Stimulated activated CD8-positive, alpha-beta memory T cell treated with anti-CD3 and anti-CD28 coated beads, Interleukin-4, amount 100 ng/mL, for 24 hours (primary cell): ENCODE measurements at places on chromosomes 4 and X.

GRCh38 chr4:182973511-182973911, 56.3 kb upstream of the DCTD start:
- DNase-seq, result no peak

DNA sequence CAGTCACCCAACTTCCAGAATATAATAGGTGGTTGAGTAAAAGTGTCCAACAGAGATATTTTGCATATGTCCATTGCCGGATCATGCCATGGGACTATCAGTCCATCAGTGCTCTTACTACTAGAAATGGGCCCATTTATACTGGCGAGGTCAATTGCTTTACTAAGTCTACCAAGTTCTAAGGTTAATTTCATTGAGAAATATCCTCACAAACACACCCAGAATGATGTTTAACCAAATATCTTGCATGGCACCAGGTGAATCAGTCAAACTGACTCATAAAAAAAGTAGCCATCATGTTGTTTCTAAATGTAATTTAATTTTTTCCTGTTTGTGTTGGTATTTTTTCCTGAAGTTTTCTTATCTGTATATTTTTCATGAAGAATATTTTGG, 1217.0 kb downstream of the RAPGEF2 start:
- no peak for DNase-seq

GRCh38 chr4:183657564-183657963, 1.4 kb downstream of the RWDD4 start:
- no peak for DNase-seq

- no peak for DNase-seq
Measured at GRCh38 chr4:5082376-5082775, 31.1 kb downstream of the STK32B start.

GRCh38 chr4:185134307-185134869, 8.7 kb upstream of the SLC25A4 start:
- DNase-seq, result no peak

DNA sequence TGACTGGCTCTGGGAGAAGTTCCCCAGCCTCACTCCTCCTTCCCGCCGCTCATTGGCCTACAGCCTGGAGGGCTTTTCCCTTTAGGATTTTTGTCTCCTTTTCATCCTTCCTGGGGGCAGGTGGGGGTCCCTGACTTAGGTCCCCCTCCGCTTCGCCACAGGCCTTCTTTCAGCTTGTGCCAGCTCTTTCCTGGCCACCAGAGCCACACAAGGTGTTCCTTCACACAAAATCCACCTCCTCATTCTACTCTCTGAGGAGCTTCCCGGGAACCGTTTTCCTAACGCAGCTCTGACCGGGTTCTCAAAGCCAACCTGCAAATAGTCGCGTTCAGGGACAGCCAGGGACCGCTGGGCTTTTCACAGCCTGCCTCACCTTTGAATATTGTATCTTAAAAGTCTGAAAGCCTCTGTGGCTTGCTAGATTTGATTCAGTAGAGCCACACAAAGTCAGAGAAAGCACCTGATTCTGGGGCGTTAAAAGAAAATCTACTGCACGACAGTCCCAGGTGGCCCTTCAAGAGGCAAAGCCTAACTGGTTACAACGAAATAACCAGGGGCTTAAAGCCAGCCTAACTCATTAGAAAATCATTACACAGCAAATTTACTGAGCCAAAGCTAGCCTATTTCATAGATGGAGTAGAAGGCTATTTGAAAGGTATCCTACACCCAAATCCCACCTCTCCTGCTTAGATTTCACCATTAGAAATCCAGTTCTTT, 731 bp upstream of the GPC3 start:
- DNase-seq, result no peak

GRCh38 chr4:25592736-25593135, 62.9 kb upstream of the SLC34A2 start:
- DNase-seq, result no peak

- no peak for DNase-seq
Measured at GRCh38 chrX:149949743-149950436, 11.6 kb upstream of the EOLA2 start.

DNA sequence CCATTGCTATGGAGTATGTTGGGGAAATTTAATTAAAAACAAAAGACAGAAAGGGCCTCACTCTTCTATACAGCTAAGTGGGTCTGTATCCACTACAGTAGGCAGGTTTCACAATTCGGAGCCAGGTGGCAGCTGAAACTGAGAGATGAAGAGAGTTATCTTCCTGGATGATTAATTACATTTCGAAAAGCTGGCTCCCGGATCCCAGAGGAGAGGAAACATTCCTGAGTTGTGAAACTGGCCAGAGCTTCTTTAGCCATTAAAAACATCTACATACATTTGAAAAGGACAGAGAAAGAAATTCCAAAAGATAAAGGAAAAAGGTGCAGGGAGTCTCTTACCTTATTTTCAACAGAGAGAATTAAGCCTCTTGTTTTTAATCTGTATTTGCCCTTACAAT, 15.5 kb upstream of the PDZD4 start:
- no peak for DNase-seq

GRCh38 chr4:150543042-150543441, 38.9 kb upstream of the MAB21L2 start:
- DNase-seq, result no peak

- no peak for DNase-seq
Measured at GRCh38 chrX:141669689-141670088, 28.9 kb downstream of the SPANXD start.

DNA sequence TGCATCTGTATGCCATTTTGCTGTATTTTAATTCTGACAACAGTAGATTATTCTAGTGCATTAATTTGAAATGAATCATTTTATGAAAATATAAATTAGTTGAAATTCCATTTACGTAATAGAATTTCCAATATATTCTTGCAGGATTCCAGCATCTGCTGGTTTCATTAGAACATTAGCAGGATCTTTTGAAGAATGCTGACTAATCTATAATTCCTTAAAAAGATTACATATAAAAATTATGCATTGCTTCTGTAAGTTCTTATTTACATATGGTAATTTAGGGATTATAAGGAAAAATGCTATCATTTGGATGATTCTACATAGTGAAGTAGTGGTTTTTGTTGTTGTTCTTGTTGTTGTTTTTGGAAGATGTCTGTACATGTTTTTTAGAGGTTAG, 182.2 kb upstream of the GNPDA2 start:
- no peak for DNase-seq

DNA sequence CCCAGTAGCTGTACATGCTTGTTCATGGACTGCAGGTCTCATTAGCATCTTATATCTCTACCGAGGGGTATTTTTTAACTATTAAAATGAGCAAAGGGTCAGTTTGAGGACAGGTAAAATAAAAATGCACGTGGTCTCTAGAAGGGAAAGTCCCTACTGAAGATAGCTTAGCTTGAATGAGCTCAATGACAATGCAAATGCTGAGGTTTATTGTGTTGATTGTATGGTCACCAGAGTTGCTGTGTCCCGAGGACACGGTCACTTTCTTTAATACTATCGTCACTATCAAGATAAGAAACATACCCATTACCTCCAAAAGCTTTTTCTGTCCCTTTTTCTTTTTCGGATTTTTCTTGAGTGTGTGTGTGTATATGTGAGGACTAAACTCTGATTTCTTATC, 250.5 kb upstream of the PRKX start:
- DNase-seq, result no peak

GRCh38 chr4:126358041-126358440, 1043.3 kb downstream of the FAT4 start:
- DNase-seq, result no peak

DNA sequence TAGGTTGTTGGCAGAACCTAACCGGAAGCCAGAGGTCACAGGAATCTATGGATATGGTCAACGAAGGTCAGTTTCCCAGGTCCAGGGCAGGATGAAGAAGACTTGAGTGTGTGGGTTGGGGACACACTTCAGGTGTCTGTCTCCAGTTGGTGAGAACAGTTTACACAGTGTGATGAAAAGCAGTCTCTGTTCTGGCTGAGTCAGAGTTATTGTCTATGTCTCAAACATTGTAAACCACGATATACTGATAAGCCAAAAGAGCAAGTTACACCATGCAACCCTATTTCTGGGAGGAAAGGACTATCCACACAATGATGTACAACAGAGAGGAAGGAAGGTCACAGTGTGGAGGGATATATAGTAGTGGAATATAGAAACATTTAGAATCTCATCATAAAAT, 187.1 kb upstream of the C1QTNF7 start:
- no peak for DNase-seq

DNA sequence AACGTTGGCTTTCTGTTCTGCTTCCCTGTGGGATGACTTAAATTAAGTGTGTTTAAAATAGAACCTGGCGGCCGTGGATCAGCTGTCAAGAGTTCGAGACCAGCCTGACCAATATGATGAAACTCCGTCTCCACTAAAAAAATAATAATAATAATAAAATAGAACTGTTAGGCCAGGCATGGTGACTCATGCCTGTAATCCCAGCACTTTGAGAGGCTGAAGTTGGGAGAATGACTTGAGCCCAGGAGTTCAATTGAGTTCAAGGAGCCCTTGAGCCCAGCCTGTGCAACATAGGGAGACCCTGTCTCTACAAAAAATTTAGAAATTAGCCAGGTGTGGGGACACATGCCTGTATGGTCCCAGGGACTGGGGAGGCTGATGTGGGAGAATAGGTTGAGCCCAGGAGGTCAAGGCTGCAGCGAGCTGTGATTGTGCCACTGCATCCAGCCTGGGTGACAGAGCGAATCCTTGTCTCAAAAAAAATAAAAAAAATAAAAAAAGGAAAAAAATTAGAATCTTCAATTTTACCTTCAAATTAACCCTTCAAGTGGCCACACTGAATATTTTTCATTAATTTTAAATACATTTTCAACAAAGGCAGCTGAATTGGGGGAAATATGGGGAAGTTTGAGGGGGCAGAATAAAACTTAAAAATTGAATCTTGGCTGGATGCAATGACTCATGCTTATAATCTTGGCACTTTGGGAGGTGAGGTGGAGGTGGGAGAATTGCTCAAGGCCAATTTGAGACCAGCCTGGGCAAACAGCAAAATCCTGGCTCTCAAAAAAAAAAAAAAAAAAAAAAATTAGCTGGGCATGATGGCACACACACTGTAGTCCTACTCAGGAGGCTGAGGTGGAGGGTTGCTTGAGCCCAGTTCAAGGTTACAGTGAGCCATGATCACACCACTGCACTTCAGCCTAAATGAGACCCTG, 31.8 kb upstream of the HSD17B13 start:
- DNase-seq, result no peak

GRCh38 chr4:23805450-23805851, 84.4 kb downstream of the PPARGC1A start:
- DNase-seq, result no peak

GRCh38 chr4:115711575-115711974, 598.2 kb upstream of the NDST4 start:
- DNase-seq, result no peak

DNA sequence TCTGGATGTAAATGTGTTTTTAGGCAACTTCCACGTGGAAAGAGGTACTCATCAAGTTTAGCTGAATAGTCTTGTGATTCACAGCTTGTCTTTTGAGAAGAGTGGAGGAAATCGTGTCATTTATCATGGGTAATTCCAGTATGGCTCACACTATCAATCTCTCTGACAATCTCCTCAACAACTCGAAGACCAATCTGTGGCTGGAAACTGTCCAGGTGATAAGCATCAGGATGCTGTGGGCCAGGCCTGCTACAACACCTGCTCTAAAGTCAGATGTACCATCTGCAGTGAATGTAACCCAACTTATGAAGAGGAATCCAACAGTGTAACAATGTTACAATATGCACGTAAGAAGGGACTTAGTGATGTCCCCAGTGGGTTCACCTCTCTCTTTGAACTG, 132.1 kb upstream of the GK2 start:
- DNase-seq, result no peak

DNA sequence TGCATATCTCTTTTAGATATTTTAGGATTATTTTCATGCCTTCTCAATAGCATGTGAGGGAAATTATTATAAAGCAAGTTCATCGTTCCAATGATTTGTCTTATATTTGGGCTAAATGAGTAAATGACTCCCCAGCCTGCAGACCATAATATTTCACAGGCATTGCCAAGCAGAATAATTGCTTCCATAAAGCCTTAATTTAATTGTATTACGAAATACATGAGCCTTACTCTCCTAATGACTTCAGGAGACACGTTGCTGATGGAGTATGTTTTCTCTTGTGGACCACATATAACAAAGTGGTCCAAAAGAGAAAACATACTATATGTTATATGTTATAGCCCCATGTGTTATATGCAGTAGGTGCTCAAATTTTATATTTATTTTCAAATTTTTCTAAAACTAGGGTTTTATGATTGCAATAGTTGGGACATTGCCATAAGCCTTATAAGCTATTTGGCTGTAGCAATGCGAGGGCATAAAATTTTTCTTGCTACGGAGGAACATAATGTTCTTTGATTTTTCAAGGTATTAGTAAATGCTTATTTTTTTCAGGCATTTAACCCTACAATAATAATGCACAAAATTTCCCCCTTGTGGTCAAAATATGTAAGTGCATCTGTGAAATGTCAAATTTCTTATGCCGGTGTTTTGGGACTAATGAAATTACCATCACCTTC, 26.2 kb upstream of the TMPRSS11D start:
- DNase-seq, result no peak

DNA sequence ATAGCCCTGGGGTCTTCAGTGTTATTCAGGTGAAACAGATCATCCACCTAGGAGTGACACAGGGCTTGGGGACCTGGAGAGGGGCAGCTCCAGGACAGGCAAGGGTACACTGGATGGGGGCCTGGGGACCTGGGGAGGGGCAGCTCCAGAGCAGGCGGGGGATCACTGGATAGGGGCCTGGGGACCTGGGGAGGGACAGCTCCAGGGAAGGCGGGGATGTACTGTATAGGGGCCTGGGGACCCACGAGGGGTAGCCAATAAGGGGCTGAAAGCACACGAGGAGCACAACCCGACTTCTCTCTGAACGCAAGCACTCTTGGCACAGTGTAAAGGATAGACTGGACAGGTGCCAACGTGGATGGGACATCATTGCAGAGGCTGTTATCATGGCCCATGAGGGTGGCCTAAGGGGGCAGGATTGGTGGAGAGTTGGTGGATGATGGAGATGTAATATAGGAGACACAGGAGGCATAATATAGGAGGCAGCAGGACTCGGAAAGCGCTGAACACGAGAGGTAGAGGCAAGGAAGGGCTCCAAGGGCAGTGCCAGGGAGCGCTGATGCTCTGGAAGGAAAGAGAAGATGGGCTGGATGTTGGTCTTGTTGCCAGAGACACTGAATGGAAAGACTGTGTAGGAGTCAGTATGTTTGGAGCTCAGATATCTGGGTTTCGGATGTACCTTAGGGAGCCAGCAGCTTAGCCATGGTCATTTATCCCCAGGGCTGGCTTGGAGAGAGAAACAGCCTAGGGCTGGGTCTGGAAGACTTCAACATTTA, 37.9 kb upstream of the FGFBP2 start:
- no peak for DNase-seq

GRCh38 chrX:142661696-142662095, 364.0 kb upstream of the SPANXN4 start:
- DNase-seq, result no peak

DNA sequence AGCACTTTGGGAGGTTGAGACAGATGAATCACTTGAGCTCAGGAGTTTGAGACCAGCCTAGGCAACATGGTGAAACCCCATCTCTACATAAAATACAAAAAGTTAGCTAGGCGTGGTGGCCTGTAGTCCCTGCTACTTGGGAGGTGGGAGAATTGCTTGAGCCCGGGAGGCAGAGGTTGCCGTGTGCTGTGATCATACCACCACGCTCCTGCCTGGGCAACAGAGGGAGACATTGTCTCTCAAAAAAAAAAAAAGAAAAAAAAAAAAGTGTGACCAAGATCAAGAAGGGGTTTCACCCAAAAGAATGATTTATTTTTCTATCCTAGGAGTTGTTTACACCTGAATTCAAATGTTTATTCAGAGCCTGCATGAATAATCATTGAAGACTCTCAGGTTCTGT, 572.4 kb upstream of the GALNT7 start:
- DNase-seq, result no peak

GRCh38 chrX:149643496-149643895, 11.9 kb upstream of the TMEM185A start:
- no peak for DNase-seq
